Dermis blood vessel endothelial cell (primary cell): ENCODE measurements at places on chromosomes 6 and 20. TPM values are rescaled to one million over a fixed set of nuclear protein-coding genes. Genes with fewer than 3 reads are reported as not detected.

DNA sequence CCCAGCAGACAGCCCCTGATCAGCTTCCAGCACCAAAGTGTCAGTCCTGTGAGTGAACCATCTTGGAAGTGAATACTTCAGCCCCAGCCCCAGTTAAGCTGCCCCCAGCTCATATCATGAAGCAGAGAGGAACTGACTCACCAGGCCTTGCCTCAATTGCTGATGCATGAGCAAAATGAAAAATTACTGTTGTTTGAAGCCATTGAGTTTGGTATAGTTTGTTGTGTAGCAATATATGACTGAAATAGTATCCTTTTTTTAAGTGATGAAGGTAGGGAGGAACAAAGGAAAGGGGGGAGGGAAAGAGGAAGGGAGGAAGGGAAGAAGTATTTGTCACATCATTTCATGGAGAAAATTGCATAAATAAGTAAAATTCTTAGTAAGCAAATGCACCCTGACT lies 266.4 kb downstream of the MAFB start:
- DNase-seq: no peak

Gene SERPINB6
- total RNA-seq: 127 and 135 TPM in 2 replicates

DNA sequence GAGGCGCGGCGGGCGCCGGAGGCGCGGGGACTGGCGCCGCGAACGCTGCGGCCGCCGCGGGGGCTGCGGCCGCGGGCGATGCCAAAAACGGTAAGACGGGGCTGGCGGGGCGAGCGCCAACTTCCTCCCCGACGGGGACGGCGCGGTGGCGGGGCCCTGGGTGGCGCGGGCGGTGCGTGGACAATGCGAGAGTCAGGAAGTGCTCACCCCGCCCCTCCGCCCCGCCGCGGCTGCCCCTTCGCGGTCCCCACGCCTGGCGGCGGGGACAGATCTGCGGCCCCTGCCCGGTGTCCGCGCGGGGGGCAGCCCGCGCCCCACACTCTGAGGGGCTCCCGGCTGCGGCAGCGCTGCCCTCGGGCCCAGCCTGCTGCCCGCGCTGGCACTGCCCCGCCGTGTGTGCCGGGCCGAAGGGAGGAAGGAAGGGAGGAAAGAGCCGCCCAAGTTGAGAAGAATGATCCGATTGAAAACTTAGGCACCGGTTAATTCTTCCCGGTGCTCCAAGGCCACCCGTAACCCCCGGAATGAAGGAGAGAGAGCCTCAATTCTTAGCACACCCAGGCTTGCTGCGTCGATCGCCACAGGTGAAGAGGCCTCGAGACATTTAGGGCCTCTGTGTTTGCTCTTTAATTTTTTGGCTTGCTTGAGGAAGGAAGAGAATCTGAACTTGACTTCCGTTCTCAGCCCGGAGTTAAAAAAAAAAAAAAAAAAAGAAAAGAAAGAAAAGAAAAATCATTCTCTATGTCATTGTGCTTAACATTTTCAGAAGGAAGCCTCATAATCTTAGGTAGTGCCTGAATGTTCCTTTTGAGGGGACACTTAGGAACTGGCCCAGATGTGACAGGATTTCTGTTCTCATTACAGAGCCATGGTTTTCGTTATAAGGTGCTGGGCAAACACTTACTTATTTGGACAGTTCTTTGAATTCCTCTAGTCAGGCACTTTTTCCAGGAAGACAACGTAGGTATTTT lies 982 bp downstream of the HECA start:
- DNase-seq: peak; percentile 55

Gene KCNK16
- total RNA-seq: not detected in 2 replicates

DNA sequence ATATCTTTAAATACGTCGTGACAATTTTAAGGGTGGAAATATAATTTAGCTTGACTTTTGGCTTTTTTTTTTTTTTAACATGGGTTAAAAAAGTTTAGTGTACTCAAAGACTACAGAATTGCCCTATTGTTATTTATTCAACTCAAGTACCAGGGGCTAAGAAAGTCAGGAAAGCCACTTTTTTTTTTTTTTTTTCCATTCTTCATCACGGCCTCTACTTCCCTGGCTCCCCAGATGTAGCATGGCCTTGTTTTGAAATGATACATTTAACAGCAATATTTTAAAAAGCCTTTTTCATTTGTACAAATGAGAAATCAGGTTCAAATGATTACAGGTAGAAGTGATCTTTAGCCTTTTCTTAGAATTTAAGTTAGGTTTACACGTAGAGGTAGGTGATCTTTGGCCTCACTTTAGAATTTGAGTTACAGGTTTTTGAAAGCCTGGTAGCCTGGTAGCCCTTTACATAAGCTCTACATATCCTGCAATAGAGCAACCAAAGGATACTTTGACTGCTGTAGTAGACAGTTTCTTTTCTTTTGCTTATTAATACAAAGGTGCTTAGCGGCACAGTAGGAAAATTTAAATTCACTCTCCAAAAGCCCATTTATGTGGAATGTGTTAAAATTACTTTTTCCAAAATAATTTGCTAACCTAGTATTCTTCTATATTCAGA lies 160.5 kb upstream of the MMS22L start:
- no peak for DNase-seq

Gene CUL7
- 38.9 and 39.5 TPM in 2 replicates for total RNA-seq

DNA sequence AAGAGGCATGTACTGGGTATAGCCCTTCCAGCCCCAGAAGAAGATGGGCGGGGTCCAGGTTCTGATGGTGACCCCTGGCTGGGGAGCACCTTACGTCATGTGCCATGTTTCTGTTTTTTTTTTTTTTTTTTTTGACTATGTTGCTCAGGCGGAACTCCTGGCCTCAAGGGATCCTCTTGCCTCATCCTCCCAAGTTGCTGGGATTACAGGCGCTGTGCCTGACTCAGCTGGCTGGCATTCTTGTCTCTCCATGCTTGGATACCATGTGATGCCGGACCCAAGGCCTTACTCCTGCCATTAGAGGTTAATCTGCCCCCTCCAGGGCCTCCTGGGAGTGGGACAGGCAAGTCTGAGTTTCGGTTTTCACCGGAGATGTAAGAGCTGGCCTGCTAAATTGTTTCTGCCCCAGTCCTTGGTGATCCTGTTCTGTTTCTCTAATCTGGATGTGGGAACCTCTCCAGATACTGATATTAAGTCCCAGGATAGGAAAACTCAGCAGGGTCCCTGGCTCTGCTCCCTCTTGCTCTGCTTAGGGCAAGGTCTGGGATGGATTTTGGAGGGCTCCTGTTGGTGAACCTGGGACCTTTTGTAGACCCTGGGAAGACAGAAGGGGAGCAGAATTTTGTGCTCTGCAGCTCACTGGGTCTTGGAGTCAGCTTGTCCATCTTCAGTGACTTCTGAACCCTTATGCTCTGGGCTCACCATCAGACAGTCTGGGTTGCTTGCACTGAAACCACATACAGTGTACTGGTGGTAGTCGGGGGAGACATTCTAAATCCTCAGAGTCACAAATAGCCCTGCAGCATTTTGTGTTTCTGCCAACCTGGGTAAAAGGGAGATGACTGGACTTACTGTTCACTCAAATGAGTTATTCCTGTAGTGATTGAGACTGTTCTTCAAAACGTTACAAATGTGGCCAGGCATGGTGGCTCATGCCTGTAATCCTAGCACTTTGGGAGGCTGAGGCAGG lies 45.1 kb downstream of the PTK7 start:
- peak; percentile 7 for DNase-seq

GRCh38 chr6:54083287-54083686 lies 28.0 kb upstream of the MLIP start:
- no peak for DNase-seq

Gene CTCFL
- total RNA-seq: not detected in 2 replicates

DNA sequence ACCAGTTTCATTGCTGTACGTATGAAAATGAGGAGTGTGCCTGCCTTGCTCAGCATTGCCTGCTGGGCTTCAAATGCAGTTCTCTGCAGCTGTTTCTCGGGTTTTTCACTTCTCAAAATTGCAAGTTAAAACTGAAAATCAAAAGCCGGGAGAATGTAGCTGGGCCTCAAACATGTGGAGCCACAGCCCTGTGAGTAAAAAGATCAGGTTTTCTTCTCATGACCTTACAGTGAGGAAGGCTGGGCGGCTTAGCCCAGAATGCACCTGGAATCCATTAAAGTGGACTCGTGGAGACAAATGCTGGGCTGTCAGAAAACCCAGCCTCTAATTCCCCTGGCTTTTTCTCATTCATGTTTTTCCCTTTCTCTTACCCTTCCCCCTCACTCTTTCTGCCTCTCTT lies 34.4 kb downstream of the DSE start:
- no peak for DNase-seq

GRCh38 chr6:24455061-24455460 lies 34.3 kb downstream of the GPLD1 start:
- DNase-seq: no peak

GRCh38 chr6:156359912-156360311 lies 417.3 kb upstream of the ARID1B start:
- DNase-seq: peak; percentile 27

GRCh38 chr20:60131375-60131774 lies 173.2 kb downstream of the CDH26 start:
- DNase-seq: no peak

DNA sequence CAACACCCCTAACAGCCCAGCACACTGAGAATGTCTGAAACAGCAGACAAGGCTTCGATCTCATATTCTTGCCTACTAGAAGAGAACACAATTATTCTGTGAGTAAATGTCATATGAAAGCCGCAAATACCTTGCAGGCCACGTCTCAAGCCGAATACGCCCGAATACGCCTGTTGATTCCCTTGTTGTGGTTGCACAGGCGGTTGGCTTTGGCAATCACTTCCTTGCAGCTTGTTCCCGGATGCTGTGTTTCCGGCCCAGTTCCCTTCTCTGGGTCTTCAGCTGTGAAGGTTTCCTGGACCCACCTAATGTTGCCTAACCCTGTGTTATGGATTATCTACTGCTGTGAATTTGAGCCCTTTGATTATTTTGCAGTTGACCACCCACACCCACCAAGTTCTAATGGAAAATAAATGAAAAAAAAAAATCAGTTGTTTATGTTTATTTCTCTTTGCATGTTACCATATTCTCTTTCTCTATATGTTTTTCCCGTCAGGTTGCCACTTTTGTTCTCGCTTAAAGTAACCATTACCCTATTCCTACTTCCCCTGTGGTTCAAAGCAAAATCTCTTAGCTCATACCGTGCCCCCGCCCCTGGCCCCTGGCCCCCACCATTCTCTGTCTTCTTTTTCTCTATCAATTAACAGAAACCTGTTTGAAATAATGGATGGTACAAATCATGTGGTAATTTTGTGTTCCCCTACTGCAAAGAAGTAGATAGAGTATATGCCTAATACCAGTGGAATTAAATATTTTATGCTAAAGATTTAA lies 172.4 kb downstream of the ADGB start:
- DNase-seq: peak; percentile 94

Gene GGTLC1
- not detected in 2 replicates for total RNA-seq

DNA sequence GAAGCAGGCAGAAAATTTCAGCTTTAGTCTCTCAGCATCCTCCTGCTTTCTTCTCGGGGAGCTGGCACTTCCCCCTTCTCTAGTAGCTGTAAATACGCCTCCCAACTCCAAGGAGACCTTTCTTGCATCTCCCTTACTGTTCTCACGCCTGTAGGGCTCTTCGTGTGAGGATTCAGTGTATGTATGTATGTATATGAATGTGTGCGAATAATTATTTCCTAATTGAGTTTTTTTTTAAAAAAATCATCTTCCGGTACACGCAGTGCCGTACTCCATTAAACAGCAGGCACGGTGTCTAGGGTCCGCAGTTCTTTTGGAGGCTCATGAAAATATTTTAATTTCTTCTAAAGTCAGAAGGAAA lies 85.4 kb downstream of the HFE start:
- DNase-seq: peak; percentile 58

Gene FAM209B
- total RNA-seq: 0.33 TPM in 1 of 2 replicates, not detected in the other

DNA sequence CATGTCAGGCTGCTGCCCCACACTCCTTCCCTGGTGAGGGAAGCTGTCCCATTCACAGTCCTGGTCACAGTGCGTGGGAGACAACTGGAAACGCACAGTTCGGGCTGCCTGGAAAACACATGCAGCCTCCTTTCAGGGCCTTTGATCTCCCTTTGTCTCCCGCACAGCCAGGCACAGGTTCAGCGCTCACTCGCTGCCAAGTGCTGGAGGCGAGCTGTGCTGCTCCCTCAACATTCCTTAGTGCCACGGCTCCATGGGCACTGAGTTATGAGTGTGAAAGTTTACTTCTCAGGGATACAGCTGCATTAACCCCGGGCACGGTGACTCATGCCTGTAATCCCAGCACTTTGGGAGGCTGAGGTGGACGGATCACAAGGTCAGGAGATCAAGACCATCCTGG lies 9.1 kb downstream of the YTHDF1 start:
- no peak for DNase-seq

GRCh38 chr20:46206025-46206424 lies 87.9 kb downstream of the CD40 start:
- DNase-seq: peak; percentile 55

- DNase-seq: peak; percentile 37
Observed at GRCh38 chr6:27672113-27672799, 199.4 kb upstream of the ZNF184 start.

DNA sequence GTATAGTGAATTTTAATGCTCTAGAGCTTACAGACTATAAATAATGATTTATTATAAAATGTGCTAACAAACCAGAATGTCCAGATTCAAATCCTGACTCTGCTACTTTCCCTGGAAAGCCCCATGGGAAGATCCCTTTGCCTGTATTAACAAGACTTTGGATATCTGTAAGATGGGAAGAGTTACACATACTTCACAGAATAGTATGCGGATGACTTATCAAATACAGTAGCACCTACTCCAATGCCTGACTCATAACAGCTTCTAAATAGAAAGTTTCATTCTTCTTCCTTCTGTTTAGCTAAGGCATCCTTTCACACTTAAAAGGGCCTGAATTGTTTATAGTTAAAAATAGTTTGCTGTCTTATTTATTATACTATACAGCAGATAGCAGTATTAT lies 166.3 kb downstream of the KCNQ5 start:
- DNase-seq: no peak

Gene FRMD1
- total RNA-seq: not detected in 2 replicates

DNA sequence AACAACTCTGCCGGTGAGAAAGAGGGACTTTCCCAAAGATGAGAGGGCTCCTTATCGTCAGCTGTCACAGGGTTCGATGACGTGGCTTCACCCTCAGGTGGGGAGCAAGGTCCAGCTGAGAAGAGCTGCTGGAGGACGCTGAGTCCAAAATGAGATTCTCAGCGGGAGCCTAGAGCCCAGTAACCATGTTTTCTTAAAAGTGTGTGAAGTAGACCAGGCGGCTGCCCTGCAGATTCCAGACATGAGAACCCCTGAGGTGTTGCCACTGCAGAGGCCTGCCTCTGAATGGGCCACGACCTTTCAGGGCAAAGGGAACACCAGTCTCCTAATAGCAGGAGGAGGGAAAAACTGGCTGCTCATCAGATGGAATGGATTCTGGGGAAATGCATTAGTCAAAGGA lies 375.1 kb downstream of the BTBD9 start:
- no peak for DNase-seq

Gene OR2H1
- not detected in 2 replicates for total RNA-seq

- no peak for DNase-seq
Observed at GRCh38 chr6:162345051-162345511, 382.5 kb downstream of the PRKN start.

Gene MTFR2
- 1.2 and 3.4 TPM in 2 replicates for total RNA-seq

DNA sequence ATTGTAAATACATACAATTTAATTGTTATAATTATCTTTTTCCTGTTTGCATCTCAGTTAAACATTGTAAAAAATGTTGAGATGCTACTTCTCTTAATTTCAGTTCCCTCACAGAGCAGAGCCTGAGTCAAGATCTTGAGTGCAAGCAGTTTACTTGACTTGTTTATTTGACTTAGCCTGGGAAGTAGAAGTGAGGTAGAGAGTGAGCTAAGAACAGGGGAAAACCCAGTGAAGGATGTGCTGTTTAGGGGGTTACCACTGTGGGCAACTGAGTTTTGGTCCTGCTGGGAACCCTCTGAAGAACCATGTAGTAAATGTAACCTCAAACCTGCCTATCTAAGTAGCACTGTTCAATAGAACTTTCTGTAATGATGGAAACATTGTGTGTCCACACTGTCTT lies 495.2 kb upstream of the FLRT3 start:
- no peak for DNase-seq

Gene NKX2-2
- not detected in 2 replicates for total RNA-seq
